ENCODE measurements at places on chromosomes 16 and 17.

- DNase-seq = no peak
Observed at GRCh38 chr16:30383521-30383920, 1.2 kb upstream of the SEPTIN1 start.

DNA sequence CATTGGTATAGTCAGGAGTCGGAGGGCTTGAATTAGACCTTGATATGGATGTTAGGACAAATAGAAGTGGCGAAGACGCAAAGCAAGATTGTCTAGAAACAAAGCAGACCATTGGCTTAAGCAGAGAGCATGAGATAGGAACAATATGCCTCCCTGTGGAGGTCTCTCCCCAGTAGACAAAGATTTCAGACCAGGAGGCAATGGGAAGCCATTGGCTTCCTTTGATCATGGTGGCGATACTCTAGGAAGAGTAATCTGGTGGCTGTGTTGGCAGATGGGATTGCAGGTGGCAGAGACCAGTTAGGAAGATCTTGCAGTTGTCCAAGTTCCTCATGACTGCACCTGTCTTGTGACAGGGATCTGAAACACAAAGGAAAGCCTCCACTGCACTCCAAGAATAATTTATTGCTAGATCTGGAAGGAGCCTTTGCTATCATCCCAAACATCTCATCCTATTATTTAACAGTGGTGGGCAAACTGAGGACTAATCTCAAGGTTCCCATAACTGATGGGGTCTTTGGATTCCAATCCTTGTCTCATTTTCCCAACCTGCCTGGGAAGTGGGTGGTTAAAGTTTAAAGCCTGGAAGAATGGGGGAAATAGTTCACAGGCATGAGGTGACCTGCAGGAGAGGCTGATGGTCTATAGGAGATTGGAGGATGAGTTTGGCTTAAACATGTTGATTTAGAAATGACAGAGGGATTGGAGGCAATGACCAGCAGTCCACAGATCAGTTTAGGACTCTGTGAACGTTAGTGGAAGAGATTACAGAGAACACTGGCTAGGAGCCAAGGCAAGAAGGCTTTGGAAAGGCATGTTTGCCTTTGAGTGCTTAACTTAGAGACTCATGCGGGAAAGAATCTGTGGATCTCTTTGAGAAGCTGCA lies 37.0 kb downstream of the HLF start:
- no peak for DNase-seq

DNA sequence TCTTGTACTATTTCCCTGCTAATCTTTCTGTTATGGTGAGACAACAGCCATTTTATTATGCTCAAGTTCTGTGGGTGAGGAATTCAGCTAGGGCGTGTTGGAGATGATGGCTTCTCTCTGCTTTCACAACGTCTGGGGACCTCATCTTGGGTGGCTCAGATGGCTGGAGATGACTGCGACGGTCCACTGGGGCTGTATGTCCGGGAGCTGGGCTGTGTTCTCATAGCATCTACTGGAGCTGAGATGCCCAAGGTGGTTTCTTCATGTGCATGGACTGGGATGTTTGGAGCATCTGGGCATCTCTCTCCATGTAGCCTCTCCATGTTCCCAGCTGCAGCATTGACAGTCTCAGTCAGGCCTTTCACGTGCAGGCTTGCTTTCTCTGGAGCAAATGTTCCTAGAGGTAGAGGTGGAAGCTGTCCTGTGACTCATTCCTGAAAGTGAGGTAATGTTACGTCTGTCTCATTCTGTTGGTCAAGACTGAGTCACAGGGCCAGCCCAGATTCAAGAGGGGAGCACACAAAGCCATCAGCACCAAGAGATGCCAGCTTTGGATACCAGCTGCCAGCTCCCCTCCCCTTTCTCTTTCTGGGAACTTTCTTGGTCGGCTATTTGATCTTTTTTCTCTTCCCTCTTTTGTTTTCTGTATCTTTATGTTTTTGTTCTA lies 96.2 kb downstream of the RAP1GAP2 start:
- DNase-seq = peak; percentile 61

GRCh38 chr16:51408357-51408756 lies 257.3 kb upstream of the SALL1 start:
- DNase-seq = no peak

GRCh38 chr17:27567563-27567859 lies 63.5 kb upstream of the LGALS9 start:
- no peak for DNase-seq

DNA sequence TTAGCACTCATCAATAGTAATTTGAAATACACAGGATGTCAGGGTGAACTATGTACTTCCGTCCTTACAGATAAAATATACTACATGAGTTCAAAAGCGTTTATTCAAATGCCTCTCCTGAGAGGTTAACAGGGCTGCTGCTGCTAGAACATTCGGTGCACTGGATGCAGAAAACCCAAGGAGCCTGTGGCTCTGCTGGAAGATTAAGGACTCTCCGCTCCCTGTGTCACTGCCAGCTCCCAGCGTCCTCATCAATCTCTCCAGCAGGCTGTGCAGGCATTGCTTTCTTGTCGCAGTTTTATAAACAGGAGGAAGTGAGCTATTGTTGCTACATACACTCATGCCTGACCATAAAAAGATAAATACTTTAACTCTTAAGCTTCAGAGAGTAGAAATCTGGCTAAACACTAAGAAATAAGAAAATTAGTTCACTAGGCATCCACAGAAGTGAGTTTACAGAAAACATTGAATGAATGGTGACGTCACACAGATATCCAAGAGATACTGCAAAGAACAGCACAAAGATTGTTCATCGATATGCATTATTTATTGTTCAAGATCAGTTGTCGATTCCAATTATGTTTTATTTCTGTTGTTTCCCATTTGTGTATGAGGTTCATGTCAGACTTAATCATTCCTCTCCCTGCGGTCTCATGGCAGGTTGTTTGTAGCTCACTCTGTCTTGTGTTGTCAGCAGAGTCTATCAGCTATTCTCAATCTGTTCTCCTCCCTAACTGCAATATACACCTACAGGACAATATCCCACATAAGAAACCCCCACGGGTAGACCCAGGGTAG lies 127.9 kb upstream of the MON1B start:
- DNase-seq = no peak

- DNase-seq = no peak
Observed at GRCh38 chr16:24013864-24014645, 178.3 kb downstream of the PRKCB start.

DNA sequence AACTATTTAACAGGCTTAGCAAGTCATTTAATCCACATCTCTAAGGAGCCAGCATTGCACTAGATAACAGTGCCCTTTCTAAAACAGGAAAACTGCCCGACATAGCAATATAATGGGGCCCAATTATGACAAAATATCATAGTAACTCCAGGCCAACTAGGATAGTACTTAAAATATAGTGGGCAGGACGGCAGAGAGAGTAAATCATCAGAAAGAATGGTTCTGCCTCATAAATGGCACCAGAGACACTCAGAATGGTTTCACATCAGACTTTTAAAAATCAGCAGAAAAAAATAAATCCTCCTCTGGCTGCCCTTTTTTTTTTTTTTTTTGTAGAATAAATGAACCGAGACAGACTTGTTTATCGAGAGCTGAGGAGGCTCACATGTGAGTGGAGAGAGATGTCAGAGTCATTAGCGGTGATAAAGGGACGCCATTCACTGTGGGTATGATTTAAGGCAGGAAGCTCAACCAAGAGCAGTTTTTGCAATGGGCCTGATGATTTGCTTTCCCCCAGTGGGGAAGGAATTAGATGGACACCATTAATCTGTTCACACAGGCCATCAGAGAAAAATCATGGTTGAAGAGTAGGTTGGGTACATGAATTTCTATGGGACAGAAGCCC lies 62.6 kb downstream of the CPPED1 start:
- no peak for DNase-seq

DNA sequence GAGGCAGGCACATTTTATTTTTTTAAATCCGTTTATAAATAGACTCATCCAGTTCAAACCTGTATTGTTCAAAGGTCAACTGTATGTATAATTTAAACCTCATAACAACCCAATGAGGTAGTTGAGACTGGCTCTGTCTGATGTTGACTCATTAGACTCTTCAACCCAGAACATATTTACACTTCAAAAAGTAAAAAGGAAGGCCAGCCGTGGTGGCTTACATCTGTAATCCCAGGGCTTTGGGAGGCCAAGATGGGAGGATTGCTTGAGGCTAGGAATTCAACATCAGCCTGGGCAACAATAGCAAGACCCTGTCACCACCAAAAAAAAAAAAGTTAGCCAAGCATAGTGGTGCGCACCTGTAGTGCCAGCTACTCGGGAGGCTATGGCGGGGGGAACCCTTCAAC lies 32.5 kb upstream of the DHRS7B start:
- DNase-seq = no peak

DNA sequence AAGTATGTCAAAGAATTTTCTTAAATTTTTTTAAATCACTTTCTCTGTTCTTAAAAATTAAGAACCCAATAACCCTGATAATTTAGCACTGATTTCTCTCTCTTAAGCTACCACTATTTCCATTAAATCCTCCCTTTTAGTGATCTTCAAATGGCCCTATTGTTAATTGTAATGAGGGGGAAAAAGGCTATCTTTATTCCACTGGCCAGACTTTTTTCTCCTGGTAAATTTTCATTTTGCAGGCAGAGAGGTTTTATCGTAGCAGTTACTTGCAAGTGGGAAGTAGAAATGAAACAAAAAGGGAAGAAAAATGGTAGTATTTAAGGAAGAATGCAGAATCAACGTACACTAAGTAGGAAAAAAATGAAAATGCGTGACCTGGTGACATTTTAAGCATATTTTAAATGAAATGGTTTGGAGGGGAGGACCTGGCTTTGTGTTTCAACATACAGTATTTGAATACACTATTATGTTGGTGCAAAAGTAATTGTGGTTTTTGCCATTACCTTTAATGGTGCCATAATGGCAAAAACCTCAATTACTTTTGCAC lies 224.9 kb downstream of the TANC2 start:
- no peak for DNase-seq

DNA sequence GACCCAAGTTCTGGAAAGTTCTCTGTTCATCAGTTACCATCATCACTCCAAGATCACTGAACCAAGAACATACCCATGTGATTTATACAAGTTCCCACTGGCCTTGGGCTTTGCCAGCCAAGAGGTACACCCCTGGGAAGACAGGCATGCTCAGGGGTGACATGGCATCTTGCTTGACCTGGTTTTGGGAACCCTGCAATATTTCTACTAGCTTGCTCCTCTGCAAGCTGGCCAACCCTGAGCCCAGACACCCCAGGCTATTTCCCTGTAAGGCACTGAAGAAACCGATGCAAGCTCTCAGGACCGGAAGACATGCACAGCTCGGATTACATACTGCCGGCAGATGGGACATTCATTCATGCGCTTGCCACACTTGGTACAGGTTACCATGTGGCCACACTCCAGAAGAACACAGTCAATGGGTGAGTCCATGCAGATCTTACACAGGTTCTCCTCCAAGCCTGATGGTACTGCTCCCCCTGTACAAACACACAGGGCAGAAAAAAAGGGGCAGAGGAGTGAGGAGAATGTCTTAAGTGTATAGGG lies 31.4 kb downstream of the LIG3 start:
- no peak for DNase-seq

- DNase-seq = no peak
Observed at GRCh38 chr16:8892101-8892575, 10.0 kb downstream of the LITAFD start.

DNA sequence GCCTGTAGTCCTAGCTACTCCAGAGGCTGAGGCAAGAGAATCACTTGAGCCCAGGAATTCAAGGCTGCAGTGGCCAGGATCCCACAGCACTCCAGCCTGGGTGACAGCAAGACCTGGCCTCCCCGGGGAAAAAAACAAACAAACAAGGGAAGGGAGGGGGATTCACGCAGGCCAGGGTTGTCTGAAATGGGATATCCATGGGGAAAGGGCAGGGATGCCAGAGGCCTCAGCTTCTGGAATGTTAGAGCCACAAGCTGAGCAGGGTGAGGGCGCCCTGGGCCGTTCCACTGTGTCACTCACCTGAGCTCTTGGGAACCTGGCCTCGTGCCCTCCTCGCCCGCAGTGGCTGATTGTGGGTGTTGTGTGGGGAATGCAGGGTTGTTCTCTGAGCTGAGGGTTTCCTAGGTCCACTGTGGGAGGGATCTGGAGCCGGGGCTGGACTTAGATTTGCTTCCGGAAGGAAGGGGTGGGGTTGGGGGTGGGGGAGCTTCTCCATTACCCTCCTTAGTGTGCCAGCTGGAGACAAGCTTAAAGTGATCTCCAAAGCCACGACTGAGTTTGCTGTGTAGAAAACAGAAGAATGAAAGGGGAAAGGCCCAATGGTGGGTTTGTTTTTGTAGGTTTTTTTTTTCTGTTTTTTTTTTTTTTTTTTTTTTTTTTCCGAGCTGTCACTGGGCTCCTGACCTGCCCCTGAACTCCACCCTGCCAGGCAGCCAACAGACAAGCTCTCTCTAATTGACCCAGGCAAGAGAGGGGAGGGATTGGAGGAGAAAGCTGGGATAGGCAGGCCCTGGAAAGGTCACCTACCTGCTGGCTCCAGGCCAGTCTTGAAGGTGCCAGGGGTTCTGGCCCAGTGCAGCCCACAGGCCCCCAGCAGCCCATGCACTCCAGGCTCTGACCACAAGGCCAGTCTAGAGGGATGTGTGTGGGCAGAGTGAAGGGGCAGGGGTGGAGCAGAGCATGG lies at the start of gene SULT1A1:
Gene SULT1A1, minus strand, starts transcription at position 414 of the 964 bp plus-strand sequence. CDS start 1,189 bp downstream, outside the sequence.
- DNase-seq = no peak

DNA sequence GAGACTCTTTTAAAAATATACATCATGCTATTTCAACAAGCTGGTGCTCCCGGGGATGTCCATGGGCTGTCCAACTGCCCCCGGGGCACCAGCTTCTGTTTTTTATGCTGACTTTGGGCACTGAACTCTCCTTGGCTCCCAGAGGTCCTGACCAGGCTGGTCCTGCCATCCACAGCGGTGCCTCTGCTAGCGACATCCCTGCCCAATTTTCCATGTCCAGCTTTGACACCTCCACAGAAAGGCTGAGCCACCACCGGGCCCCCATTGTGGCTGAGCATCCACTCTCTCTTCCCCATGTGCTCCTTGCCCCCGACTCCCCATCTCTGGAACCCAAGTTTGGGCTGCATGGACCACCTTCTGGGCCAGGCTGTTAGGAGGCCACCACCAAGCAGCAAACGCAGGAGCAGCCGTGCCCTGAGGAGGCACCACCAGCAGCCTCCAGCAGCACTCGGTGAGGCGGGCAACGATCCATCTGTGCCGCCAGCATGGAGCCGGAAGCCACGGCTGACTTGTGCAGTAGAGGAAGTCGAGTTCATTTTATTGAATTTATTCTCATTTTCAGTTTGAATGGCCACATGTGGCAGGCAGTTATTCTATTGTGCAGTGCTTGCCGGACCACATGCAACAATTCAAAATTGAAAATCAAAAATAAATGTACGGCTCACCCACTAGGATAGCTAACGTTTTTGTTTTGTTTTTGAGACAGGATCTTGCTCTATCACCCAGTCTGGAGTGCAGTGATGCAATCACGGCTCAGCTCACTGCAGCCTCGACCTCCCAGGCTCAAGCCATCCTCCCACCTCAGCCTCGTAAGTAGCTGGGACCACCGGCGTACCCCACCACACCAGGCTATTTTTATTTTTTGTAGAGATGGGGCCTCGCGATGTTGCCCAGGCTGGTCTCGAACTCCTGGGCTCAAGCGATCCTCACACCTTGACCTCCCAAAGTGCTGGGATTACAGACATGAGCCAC lies 2.8 kb upstream of the MEAK7 start:
- no peak for DNase-seq
